Ecto neural progenitor cell (in vitro differentiated cells): ENCODE measurements at places on chromosomes 7 and 10.
A peak's percentile ranks its signal among the peaks of the same experiment; 100 is the strongest.

DNA sequence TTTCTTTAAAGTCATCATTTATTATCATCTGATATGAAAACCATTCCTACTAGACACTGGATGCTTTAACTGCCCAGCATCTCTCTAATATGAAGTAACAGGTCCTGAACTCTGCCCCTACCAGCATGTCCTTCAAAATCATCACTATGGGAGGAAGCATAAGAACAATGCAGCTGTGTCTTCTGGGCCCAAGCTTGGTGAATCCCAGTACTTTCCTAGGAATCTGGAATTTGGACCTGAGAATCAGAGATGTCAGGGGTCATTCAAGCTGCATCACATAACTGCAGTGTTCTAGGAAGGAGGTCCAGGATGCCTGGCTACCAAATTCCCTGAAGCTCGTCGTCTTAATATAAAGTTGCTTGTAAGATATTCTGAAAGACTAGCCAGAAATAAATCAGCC is 182.7 kb downstream of the AHR start:
- no peak for DNase-seq

- DNase-seq: no peak
Measured at GRCh38 chr7:141003172-141004065, 11.3 kb downstream of the MRPS33 start.

DNA sequence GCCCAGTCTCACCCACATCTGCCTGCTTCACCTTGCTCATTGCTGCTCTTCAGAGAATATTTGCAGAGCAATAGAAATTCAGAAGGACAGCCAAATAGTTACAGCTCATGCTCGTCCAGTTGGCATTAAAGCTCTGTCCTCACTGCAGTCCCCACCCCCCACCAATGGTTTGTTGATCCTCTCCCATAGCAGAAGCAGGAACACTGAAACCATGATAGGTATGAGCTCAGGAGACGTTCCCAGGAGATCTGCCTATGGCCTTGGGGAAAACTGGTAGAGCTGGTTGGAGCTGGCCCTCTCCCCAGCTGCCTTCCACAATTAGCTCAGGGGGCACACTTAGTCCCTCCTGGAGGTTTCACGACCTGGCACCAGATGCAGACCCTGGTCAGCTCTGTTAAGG is 68.6 kb upstream of the KMT2C start:
- no peak for DNase-seq

DNA sequence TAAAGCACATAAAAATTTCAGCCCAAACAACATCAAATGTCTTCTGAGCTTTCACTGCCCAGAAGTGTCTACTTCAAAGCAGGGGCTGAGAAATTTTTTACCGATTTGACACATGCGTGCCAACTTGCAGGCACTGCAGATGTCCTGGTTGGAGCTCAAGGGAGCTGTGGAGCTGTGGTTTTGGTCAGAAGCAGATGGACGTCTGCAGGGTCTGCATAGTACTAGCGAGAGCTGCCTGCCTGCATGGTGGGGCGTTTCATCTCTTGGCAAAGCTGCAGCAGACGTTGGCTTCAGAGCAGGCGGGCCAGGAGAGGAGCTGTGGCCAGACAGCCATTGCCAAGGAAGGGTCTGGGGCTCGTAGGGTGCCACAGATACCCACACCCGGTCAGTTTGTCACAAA is 296.7 kb downstream of the GLRX3 start:
- DNase-seq: no peak

DNA sequence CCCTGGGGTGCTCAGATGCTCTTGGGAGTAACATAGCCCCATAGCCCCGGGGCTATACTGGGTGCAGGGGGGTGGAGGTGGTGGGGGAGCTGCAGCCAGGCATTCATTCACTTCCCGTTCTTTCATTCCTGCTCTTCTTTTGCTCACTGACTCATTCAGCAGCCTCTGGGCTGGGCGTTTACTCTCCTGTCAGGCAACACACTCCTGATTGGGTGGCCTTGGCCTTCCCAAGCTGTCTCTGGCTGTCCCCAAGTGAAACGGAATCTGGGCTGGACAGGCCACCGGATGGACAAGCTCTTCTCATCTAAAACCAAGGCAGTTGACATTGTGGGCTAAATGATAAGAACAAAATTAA is 34.6 kb downstream of the CHST3 start:
- DNase-seq: no peak

GRCh38 chr10:483261-483660 is 206.2 kb downstream of the DIP2C start:
- DNase-seq: no peak

- no peak for DNase-seq
Measured at GRCh38 chr7:153948060-153948459, 104.1 kb upstream of the DPP6 start.

- no peak for DNase-seq
Measured at GRCh38 chr10:23613900-23614299, 175.0 kb downstream of the OTUD1 start.

GRCh38 chr10:46273506-46274477 is 13.0 kb upstream of the ANTXRL start:
- peak; percentile 21 for DNase-seq

DNA sequence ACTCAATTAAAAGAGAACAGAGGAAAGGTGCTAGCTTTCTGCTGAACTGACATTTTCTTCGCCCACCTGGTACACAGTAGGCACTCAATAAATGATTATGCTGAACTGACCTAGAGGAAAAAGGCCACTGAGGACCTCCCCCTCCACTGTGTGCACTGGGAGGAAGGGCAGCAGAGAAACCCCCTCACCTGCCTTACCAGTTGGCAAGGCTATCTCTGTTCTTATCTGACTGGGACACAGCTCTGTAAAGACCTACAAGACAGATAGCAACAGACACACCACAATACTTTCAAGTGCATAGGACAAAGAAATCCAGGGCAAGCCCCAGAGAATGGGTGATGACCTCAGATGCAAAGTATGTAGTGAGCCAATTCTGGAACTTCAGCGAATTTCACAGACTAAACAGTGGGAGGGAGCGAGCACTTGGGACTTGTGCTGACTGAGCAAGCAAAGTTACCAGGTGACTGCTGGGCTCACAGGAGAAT is 30.4 kb downstream of the PDLIM1 start:
- no peak for DNase-seq

GRCh38 chr7:35255443-35256255 is 1.7 kb upstream of the TBX20 start:
- no peak for DNase-seq

- no peak for DNase-seq
Measured at GRCh38 chr7:131109011-131109758, 218.5 kb upstream of the MKLN1 start.

- DNase-seq: no peak
Measured at GRCh38 chr10:21417172-21417712, 108.2 kb downstream of the SKIDA1 start.

DNA sequence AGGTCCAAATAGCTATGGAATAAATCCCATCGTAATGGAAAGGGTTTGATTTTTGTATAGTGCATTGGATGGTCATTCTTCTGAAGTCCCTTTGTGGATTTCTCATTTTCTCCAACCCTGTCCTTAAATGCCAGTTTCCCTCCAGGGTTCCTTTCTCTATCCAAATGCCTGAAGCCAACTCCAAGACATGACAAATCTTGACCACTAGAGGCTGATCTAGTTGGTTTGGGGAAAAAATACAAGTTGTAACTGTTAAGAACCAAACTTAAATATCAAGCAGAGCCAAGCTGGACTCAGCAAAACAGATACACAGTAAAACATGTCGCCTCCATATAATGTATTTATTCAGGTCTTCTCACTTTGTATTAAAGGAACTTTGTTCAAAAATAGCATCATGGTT is 28.7 kb downstream of the FRMD4A start:
- DNase-seq: no peak

DNA sequence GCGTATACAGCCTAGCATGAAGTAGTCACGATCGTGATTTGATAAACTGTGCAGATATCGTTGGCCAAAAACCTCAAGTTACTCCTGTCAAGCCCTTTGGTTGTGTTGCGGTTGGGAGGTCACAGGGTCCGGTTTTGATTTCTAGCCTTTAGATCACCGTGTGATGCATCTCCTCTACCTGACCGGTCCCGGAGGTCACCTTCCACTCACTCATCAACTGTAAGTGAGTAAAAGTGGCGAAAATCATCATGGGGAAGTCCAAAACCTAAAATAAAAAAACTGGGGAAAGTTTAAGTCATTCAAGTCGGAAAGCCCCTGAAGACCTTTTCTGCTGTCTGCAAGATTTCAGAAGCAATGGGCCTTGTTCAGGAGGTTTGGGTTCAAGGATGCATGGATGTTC is 62.8 kb downstream of the ADARB2 start:
- DNase-seq: no peak

- no peak for DNase-seq
Measured at GRCh38 chr7:42739638-42740037, 172.2 kb downstream of the C7orf25 start.

DNA sequence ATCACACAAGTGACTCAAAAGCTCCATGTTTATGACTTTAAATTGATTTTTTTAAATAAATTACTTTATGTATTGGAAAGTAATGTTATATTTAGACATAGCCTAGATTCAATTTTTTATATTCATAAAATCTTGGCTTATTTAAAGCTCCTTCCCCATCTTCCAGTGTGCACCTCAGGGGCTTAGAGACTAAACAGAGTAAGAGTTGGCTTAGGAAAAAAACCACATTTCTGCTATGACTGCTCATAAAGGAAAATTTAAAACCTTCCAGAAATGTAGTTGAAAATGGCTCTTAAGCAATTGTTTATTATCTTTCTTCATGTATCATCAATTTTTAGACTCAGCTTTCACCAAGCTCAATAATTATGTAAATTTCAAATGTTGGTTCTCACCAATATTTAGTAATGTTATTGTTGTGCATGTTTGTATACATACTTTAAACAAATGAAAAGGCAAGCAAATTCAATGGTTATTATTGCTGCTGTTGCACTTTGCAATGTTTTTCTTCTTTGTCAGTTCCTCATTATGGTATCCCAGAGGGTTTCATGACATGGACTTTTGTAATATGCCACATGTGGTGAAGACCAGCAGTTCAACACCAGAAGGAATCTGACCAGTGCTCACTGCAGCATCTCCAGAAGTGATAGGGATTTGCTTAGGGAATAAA is 700.1 kb upstream of the ANKRD30A start:
- no peak for DNase-seq

DNA sequence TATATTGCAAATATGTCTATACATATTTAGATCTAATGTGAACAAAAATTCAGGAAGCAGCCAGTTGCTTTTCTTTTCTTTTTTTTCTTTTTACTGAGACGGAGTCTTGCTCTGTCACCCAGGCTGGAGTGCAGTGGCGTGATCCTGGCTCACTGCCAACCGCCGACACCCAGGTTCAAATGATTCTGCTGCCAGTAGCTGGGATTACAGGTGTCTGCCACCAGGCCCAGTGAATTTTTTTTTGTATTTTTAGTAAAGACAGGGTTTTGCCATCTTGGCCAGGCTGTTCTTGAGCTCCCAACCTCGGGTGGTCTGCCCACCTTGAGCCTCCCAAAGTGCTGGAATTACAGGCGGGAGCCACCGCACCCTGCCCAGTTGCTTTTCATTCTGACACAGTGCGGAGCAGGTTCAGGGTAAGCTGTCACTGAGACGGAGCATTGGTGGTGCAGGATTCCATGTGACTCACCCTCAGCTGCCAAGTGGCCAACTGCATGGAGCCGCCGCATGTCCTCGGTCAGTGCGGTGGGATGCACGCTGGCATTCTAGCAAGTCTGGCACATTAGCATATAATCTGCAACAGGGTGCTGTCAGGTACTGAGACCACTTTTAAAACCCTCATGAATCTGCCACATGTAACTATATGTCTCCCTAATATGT is 362.7 kb downstream of the DNAJB6 start:
- peak; percentile 22 for DNase-seq

- DNase-seq: no peak
Measured at GRCh38 chr10:57593983-57594573, 673.6 kb downstream of the IPMK start.

DNA sequence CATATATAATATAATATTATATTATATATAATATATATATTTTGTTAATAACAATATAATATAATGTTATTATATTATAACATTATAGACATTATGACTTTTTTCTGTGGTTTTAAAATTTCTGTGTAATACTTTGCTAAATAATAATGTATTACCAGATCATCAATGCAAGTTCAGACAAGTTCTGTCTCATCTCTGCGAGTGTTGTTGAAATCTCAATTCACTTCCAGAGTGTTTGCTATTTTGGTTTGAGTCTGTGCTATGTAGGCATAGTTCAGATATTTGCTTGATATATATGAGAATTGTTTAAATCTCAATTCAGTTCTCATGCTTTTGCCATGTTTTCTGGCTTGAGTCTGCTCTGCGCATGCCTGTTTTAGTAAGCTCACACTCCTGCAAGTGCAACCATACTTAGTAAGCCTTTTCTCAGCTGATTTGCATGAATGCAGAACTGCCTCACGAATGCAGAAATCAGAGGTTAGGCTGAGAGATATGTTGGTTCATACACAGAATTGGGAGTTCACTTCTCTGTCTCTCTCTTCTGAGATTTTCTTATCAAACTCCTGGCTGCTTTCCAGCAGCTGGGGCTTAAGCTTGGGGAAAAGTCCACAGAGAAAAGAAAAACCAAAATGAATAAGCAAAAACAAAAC is 830.2 kb upstream of the SORCS1 start:
- no peak for DNase-seq

DNA sequence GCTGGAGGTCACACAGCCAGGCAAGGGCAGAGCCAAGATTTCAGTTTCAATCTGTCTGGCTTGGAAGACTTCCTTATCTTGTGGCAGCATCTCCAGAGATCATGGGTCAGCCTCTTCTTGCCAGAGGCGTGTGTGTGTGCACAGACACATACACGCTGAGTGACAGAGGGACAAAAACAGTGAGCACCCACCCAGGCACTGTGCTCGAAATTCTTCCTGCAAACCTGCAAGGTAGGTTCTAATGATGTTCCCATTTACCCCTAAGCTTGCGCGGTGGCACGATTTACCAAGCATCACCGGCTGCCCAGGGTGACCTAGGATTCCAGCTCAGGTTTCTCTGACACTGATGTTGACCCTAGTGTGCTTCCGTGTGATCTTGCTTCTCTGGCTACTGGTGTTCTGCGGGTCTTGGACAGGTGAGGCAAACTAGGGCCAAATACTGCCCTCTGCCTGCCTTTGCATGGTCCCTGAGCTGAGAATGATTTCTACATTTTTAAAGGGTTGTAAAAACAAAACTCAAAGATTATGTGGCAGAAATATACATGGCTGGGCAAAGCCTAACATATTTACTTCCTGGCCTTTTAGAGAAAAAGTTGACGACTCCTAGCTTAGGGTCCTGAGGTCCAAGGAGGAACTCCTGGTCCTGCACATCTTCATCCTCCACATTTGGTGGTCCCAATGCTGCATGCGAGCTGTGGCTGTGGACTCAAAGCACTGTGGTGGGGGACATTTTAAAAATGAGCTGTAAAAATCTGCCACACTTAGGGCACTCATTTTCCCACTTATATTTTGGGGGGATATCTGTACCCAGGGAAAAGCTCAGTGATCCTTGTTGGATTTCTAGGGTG is 268.5 kb downstream of the RPS24 start:
- peak; percentile 45 for DNase-seq
